A549 (cell line): ENCODE measurements at places on chromosomes 5 and 9. TPM values are rescaled to one million over a fixed set of nuclear protein-coding genes. Genes with fewer than 3 reads are reported as not detected.
A peak's percentile ranks its signal among the peaks of the same experiment; 100 is the strongest.

The DROSHA gene
- polyA plus RNA-seq: 44.3 to 49.1 TPM (median 46.9 TPM) in 3 replicates

The UBE2QL1 gene
- 0.04 to 0.07 TPM in 2 of 3 replicates, not detected in the other for polyA plus RNA-seq

DNA sequence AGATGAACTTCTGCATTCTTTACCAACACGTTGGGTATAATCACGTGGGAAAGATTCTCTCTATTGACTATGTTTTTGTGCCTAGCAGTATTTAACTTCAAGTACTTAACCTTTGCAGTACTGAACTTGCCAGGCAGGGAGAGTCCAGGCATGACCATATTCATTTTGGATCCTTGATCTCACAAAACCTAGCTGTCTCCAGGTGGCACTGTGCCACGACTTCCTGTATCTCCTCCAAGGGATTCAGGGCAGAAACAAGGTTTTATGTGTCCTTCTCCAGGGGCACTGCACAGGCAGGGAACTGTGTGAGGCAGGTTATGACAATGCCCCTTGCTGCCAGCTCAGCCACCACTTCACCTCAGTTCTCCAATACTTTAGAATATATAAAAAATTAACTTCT, 11.7 kb upstream of the IFNA5 start:
- DNase-seq: peak; percentile 28

GRCh38 chr5:117568126-117568525, 993.5 kb upstream of the SEMA6A start:
- DNase-seq: no peak

DNA sequence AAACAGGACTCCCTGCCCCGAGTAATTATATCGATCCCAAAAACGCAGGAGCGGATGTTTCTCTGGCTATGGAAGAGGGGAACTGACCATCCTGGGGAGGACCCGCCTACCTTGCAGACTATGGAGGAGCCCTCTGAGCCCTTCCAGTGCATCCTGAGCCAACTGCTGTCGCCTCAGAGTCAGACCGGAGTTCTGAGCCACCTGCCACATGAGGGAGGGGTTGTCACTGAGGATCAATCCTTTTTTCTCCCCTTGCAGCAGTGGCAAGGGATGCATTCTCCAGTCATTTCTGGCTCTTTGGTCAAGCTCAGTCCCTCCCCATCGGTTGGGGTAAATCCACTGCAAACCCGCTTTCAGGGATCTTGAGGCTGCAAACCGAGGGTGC, 709 bp downstream of the FANCG start:
- no peak for DNase-seq

GRCh38 chr9:71681708-71682272, 86.5 kb downstream of the CEMIP2 start:
- peak; percentile 35 for DNase-seq

GRCh38 chr5:157518963-157519362, 56.6 kb downstream of the ADAM19 start:
- no peak for DNase-seq
